ENCODE measurements at places on chromosomes 1 and 21.

- DNase-seq: no peak
Measured at GRCh38 chr1:62185677-62186076, 9.0 kb upstream of the L1TD1 start.

- DNase-seq: no peak
Measured at GRCh38 chr1:82091729-82092128, 291.0 kb downstream of the ADGRL2 start.

GRCh38 chr1:218669431-218669830 is 324.3 kb downstream of the TGFB2 start:
- no peak for DNase-seq

DNA sequence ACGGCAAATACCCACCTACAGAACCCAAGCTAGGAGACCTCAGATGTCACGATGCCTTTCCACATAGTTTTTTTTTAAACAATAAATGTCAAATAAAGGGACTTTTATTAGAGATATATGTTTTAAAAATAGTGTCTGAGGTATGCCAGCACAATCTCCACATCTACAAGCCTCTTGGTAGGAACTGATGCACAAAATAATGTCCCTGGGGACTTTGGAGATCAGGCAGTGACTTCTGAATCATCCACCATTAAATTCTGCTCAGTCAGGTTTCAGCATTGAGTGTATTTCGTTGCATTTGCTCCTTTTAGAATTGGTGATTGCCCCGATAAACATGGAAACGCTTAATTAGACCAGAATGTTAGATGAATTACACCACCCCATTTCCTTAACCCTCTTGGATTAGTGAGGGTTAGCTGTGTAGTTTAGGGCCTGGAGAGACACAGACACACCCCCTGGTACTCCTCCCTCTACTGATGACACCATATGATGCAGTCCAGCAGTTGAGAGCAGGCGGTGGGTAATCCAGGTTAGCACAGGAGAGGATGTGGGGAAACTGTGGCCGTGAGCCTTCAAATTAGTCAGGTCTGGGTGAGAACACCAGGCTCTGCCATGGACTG is 33.6 kb downstream of the LGR6 start:
- DNase-seq: no peak

- DNase-seq: no peak
Measured at GRCh38 chr1:80894921-80895320, 905.8 kb upstream of the ADGRL2 start.

- no peak for DNase-seq
Measured at GRCh38 chr1:111600886-111601386, 18.7 kb upstream of the RAP1A start.

DNA sequence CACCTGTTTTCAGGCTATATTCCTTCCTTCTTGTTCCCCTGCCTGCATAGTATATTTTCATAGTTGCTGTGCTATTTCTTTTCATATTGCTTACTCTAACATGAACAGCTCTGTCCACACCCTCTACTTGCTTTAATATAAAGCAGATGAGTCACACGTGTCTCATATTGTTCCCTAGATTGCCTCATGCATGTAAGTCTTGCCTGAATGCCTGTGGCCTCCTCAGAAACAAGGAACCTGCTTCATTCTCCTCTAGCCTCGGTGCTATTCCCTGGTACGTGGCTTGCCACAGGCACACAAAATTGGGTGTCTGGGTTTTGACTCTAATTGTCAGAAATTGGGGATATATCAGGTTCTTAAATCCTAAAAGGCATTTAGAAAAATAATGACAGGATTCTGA is 16.5 kb upstream of the PKP1 start:
- DNase-seq: no peak

GRCh38 chr1:37068260-37068659 is 33.9 kb upstream of the GRIK3 start:
- DNase-seq: no peak

GRCh38 chr1:205592443-205593003 is 39.3 kb downstream of the ELK4 start:
- DNase-seq: no peak

GRCh38 chr1:13759072-13759471 is 59.1 kb downstream of the PRDM2 start:
- no peak for DNase-seq

DNA sequence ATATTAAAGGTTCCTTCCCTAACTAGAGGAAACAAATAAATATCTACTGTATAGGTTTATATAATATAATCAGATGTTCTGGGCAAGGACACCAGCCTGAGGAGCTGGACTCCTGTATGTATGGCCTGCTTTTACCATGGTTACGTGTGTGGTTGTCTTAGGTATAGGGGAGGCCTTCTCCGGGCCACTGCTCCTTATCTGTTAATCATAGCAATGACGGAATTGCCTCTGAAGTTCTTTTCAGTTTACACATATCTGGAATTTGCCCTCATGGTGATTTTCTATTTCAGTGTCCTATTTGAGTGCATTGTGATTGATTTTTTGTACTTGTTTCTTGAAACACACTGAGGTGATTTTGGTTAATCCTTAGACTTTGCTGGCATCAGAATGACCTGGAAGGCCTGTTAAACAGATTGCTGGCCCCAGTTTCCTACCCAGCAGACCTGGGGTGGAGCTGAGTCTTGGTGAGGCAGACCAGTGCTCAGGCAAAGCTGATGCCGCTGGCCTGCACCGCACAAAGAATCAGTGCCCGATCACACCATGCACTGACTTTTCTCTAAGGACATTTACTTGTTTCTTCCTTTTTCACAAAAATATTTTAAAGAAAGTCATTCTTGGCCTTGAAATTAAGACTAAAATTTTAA is 18.5 kb downstream of the ABCB10 start:
- no peak for DNase-seq

DNA sequence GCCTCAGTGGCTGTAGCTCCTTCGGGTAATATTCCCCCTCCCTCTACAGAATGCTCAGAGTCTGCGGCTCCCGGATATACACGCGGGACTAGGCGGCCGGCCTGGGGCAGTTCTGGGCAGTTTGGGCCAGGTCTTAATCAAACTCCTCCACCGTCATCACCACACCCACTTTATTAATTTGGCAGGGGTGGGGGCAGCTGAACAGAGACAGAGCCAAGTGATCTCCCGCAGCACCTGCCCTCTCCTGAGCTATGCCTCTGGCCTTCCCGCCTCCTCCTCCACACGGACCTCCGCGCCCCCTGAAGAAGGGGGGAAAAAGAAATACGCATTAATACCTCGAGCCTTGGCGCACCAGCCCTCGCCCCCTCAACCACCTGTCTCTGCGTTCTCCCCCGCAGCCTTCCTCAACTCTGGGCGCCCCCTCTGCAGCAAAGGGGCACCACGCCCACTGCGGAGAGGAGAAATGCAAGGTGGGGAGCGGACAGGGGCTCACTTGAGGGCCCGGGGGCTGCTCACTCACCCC is 42.6 kb downstream of the CD34 start:
- no peak for DNase-seq

DNA sequence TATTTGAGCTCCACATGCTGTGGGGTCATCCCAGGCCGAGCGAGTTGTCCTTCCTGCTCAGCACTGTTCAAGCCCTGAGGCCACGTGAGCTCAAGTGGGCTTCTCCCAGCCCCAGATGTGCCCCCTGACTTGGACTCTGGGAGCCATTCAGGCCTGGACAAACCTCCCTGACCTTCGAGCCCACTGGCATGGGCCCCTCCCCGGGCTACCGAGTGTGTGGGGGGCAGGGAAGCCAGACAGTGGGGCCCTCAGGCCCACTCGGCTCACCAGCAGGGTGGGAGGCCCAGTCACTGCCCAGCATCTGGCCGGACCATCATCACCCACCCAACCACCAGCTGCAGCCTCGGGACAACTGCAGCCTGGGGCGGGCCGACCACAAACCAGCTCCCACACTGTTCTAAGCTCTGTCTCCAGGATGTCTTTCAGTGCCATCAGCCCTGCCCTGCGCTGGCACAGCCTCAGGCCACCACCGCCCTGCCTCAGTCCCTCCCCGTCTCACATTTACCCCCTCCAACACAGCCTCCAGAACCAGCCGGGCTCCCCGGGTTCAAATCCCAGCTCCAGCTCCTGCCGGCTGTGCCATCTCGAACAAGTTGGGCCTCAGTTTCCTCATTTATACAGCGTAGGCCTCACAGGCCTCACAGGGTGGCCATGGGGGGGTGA is 20.9 kb upstream of the PLEKHG5 start:
- no peak for DNase-seq

DNA sequence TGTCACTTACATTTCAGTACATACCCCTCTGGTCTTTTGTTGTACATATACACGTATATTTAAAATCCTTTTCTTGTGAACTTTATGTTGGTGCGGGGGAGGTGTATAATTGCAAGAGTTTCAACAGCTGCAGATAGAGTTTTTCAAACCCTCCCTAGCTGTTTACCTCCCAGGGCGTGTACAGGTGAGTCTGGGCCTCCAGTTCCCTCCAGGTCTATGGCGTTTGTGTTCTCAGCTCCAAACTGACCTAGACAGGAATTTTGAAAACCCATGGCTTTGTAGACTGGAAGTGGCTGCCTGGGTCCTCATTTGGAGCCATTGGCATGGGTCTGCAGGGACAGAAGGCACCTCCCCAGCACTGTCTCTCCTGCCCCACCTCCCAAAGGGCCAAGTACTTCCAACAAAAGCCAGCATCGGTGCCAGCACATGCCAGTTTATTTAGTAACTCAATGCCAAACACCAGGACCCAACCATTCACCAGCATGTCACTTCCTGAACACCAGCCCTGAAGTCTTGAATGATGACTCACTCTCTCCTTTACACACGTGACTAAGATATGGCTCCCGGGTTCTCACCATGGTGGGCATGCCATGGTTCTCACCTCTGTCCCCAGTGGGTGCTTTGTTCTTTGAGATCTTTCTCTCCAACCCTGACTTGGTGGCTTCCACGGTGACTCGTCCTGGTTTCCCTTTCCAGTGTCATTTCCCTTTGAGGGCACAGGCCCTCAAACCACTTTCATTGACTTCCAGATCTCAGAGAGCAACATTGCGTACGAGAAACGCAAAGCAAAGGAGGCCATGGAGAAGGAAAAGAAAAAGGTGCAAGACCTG is 57.3 kb upstream of the EFHD2 start:
- DNase-seq: peak; percentile 8

DNA sequence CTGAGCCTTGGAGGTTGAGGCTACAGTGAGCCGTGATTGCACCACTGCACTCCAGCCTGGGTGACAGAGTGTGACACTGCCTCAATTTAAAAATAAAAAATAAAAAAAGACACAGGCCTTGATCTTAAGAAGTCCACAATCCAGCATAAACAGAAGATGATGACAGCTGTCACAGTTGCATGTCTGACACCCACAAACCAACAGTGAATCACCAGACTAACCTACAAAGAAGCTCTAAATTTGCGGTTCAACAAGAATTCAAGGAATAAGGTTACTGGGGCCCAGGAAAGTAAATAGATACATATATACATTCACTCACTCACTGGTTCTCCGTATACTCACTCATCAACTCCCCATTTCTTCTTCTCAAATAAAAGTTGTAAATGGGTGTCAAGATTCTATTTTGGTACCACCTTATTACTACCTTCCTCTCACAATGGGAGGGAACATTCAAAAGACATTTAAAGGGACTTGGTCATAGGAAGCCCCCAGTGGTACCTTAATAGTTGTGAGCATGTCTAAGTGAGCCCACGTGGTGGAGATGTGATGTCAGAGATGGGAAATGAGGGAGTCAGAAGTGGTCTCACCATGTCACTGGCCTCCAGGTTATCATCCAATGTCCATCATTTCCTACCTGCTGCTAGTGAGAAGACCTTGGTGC is 66.9 kb upstream of the PRDX6 start:
- no peak for DNase-seq
